ENCODE measurements at places on chromosomes 12 and 14. TPM values are rescaled to one million over a fixed set of nuclear protein-coding genes. Genes with fewer than 3 reads are reported as not detected.

Gene PLD4
- not detected for total RNA-seq

Gene ESRRB
- total RNA-seq = not detected

Gene SPRYD3
- total RNA-seq = 19.4 TPM

Gene SAV1
- 53.5 TPM for total RNA-seq

Gene HNF1A
- total RNA-seq = not detected

Gene COCH
- total RNA-seq = 9.0 TPM

Gene WNT1
- not detected for total RNA-seq

Gene TDP1
- 24.2 TPM for total RNA-seq

Gene INTS13
- 50.5 TPM for total RNA-seq

Gene PIP4K2C
- 21.3 TPM for total RNA-seq

Gene RPGRIP1
- total RNA-seq = not detected

Gene TMBIM4
- total RNA-seq = 80.5 TPM

Gene CRY1
- 25.5 TPM for total RNA-seq

Gene VRK1
- 47.1 TPM for total RNA-seq

Gene KRT79
- not detected for total RNA-seq

Gene IL31
- not detected for total RNA-seq

Gene GLT8D2
- total RNA-seq = 55.1 TPM

Gene IFT43
- total RNA-seq = 37.4 TPM

Gene ACSS3
- total RNA-seq = 26.8 TPM

Gene GPR135
- total RNA-seq = 6.5 TPM

Gene NRIP2
- total RNA-seq = 0.86 TPM

Gene MGST1
- 92.8 TPM for total RNA-seq

Gene TAS2R50
- total RNA-seq = 5.8 TPM

Gene ANKRD9
- 26.4 TPM for total RNA-seq

Gene STRAP
- total RNA-seq = 95.0 TPM

Gene TMPRSS12
- total RNA-seq = not detected

Gene PTCSC3
- total RNA-seq = not detected

Gene CCT2
- 330 TPM for total RNA-seq

Gene IL22
- total RNA-seq = not detected

Gene FAM181A
- total RNA-seq = not detected

Gene PIWIL1
- total RNA-seq = not detected

Gene SIX6
- total RNA-seq = not detected

Gene CEBPE
- not detected for total RNA-seq

Gene SLC17A8
- not detected for total RNA-seq

Gene PIANP
- total RNA-seq = not detected

Gene TCL1B
- total RNA-seq = not detected

Gene SPIC
- not detected for total RNA-seq

Gene OR10AD1
- not detected for total RNA-seq

Gene FGD6
- total RNA-seq = 18.1 TPM

Gene AJUBA
- total RNA-seq = 131 TPM

Gene ASIC1
- total RNA-seq = 1.6 TPM

Gene KRT4
- total RNA-seq = not detected

Gene NUBPL
- total RNA-seq = 12.2 TPM

Measured in fibroblast of villous mesenchyme (primary cell).